ENCODE measurements at places on chromosomes 1 and 21.

GRCh38 chr21:33541756-33542639 lies at the start of gene GART:
Gene GART (minus strand): TSS chr21:33542117. CDS start chr21:33539315, 2,802 bp downstream.
- DNase-seq = peak; percentile 93
- peak within 1 kb of the TSS; percentile 83 for H3K4me3 ChIP-seq
- H3K36me3 ChIP-seq = peaks cover 17% of the 10 kb centered on the region
- peak within 1 kb of the TSS; percentile 96 for H3K27ac ChIP-seq
- peaks cover 21% of the 10 kb centered on the region for H3K4me1 ChIP-seq

- no peak for DNase-seq
- no peaks in the 10 kb centered on the region for H3K4me1 ChIP-seq
- H3K27me3 ChIP-seq = peaks cover 64% of the 10 kb centered on the region
These were observed 18.5 kb upstream of the EPHA2 start for GRCh38 chr1:16174261-16174868.

DNA sequence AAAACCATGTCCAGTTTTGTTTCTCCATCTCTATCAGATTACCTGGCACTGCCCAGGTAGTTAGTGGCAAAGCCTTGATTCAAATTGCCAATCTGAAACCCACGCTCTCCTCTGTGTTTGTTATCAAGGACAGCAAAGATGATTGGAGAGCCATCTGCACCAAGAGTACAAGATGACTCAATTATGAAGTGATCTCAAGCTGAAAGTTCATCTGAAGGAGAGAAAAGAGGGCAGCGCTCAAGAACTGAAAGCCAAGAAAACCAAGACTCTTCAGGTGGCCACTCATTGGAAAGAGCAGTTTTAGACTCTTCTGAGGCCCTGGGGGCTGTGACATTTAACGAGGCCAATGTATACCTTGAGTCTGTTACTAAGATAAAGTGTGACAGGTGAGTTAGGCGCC lies 13.8 kb downstream of the RXRG start:
- DNase-seq = no peak
- no peak overlapping the region for H3K27ac ChIP-seq
- no peaks in the 10 kb centered on the region for H3K27me3 ChIP-seq
- no peak overlapping the region for H3K4me3 ChIP-seq

GRCh38 chr1:87329526-87330056 lies 911 bp downstream of the LMO4 start:
- peak overlapping the region; percentile 80 for H3K27ac ChIP-seq
- no peaks in the 10 kb centered on the region for H3K36me3 ChIP-seq
- no peaks in the 10 kb centered on the region for H3K27me3 ChIP-seq
- peak; percentile 41 for DNase-seq
- H3K4me3 ChIP-seq = peak overlapping the region; percentile 78
- peaks cover 12% of the 10 kb centered on the region for H3K4me1 ChIP-seq

- DNase-seq = no peak
- H3K4me3 ChIP-seq = no peak overlapping the region
- peaks cover 67% of the 10 kb centered on the region for H3K27me3 ChIP-seq
- H3K27ac ChIP-seq = no peak overlapping the region
- no peaks in the 10 kb centered on the region for H3K36me3 ChIP-seq
- no peaks in the 10 kb centered on the region for H3K4me1 ChIP-seq
These were observed 992 bp upstream of the C1QA start for GRCh38 chr1:22635436-22635835.

- H3K27ac ChIP-seq = no peak overlapping the region
- no peaks in the 10 kb centered on the region for H3K36me3 ChIP-seq
- H3K27me3 ChIP-seq = no peaks in the 10 kb centered on the region
- no peak overlapping the region for H3K4me3 ChIP-seq
- no peaks in the 10 kb centered on the region for H3K4me1 ChIP-seq
These were observed 4.1 kb downstream of the KRTAP13-4 start for GRCh38 chr21:30434033-30434631.

- no peaks in the 10 kb centered on the region for H3K36me3 ChIP-seq
- H3K4me3 ChIP-seq = no peak overlapping the region
- no peaks in the 10 kb centered on the region for H3K4me1 ChIP-seq
These were observed 10.0 kb upstream of the CDA start for GRCh38 chr1:20578721-20579395.

- H3K4me3 ChIP-seq = no peak overlapping the region
- no peak for DNase-seq
- H3K27me3 ChIP-seq = no peaks in the 10 kb centered on the region
These were observed 34.5 kb upstream of the DPH5 start for GRCh38 chr1:101059945-101060542.

DNA sequence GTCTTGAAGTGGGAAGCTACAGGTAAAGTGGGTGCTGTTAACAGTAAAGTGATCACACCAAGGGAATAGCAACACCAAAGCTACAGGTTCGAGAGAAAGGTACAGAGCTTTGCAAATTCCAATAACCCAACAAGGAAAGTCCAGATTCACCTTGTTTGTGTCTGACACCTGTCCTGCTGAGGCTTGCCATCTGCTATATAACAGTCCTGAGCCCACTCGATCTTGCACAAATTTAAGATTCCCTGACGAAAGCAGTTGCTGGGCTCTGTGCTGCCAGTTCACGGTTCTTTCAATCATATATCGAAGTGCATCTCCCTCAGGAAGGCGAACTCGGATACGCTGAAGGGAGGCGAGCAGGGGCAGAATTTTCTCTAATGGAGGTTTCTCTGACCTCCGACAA lies 23.0 kb upstream of the SYT2 start:
- H3K36me3 ChIP-seq = no peaks in the 10 kb centered on the region
- H3K27me3 ChIP-seq = no peaks in the 10 kb centered on the region
- H3K27ac ChIP-seq = no peak overlapping the region
- DNase-seq = no peak
- no peaks in the 10 kb centered on the region for H3K4me1 ChIP-seq

DNA sequence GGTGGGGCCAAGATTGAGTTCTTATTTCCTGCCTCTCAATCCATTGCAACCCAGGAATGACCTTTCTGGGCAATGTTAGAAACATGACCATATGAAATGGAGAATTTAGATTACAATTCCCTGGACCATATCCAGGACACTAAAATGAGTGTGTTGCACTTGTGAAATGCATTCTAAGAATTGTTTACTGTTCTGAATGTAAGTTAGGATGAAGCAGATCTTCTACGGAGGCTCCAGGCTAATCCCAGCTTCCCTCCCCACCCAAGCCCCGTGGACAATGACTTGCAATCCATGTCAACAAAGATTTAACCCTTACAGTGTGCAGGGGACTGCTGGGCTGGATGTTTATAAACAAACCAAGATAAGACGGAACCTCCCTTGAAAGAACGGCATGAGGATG lies 31.7 kb upstream of the HAO2 start:
- no peaks in the 10 kb centered on the region for H3K27me3 ChIP-seq
- H3K36me3 ChIP-seq = no peaks in the 10 kb centered on the region
- H3K4me1 ChIP-seq = no peaks in the 10 kb centered on the region
- no peak for DNase-seq

Measured in MM.1S (cell line).